ENCODE measurements at places on chromosomes 2 and 18. TPM values are rescaled to one million over a fixed set of nuclear protein-coding genes. Genes with fewer than 3 reads are reported as not detected.
A peak's percentile ranks its signal among the peaks of the same experiment; 100 is the strongest.

The TBR1 gene
- 0.05 TPM for total RNA-seq

The ADGRF3 gene
- total RNA-seq: 2.1 TPM

The ITPRIPL1 gene
- 62.2 TPM for total RNA-seq

The ACOXL gene
- total RNA-seq: 1.4 TPM

DNA sequence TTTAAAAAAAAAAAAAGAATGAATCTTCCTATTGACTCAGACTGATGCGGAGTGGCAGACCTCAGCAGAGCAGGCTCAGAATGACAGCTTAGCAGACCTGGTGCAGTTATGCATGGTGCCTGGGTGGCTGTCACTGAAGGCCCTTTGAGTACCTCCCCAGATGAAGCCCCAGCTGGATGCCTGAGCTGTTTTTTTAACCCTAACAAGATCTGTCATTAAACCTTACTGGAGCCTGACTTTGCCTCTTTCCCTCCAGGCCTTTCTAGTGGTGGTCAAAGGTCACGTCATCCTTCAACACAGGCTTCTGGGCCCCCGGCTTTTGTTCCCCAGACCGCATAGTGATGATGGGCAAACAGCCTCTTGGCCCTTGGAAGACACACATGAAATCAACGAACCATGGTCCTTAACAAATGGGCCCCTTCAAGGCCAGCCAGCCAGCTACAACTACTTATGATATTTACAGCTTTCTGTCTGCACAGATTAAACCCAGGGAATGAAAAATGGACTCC is 138.3 kb upstream of the CYP1B1 start:
- no peak overlapping the region for H3K4me3 ChIP-seq
- DNase-seq: no peak
- H3K4me1 ChIP-seq: peaks cover 8% of the 10 kb centered on the region
- no peak overlapping the region for H3K27ac ChIP-seq
- H3K27me3 ChIP-seq: peaks cover 34% of the 10 kb centered on the region

- no peak for DNase-seq
- H3K4me1 ChIP-seq: no peaks in the 10 kb centered on the region
- H3K27me3 ChIP-seq: peaks cover 6% of the 10 kb centered on the region
- H3K27ac ChIP-seq: no peak overlapping the region
- H3K4me3 ChIP-seq: no peak overlapping the region
Measured at GRCh38 chr18:45589356-45590035, 25.8 kb upstream of the SLC14A2 start.

DNA sequence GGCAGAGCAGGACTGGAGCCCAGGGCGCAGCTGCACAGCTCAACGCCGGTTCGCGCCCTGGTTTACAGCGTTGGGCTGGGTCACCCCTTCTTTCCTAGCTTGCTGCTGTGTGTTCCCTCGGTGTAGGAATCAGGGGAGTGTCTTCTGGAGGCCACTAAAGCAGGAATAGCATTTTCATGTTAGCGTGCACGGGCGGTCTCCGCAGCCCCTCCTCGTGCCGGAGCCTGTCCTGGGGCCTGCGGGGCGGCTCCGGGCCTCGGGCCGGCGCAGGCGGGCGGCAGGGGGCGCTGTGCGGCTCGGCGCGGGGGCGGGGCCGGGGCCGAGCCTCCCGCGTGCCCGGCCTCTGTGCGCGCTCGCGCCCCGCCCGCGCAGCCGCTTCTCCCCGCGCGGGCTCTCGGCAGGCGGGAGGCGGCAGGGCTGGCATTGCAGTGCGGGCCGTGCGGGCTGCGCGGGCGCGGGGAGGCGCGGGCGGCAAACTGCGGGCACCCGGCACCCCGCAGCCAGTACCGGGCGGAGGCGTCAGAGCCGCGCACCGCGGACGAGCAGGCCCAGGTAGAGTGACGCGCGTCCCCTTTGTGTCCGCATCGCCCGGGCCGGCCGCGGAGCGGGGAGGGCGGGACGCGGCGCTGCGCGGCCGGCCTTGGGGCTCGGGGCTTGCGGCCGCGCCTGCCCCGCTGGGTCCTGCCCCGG is at the start of gene RNF144A:
Gene RNF144A (plus strand): TSS at position 342 of the 690 bp plus-strand sequence. CDS start 79,515 bp downstream, outside the sequence.
- peaks cover 7% of the 10 kb centered on the region for H3K36me3 ChIP-seq
- DNase-seq: peak; percentile 84
- no peaks in the 10 kb centered on the region for H3K27me3 ChIP-seq

- no peak for DNase-seq
- no peak overlapping the region for H3K4me3 ChIP-seq
- no peak overlapping the region for H3K27ac ChIP-seq
- H3K27me3 ChIP-seq: peaks cover 7% of the 10 kb centered on the region
- no peaks in the 10 kb centered on the region for H3K36me3 ChIP-seq
Measured at GRCh38 chr2:232974396-232974795, 38.7 kb downstream of the NGEF start.
